ENCODE measurements at places on chromosomes 3 and 15. TPM values are rescaled to one million over a fixed set of nuclear protein-coding genes. Genes with fewer than 3 reads are reported as not detected.

The TMEM108 gene
- 95.9 TPM for polyA plus RNA-seq

The JAGN1 gene
- 21.2 TPM for polyA plus RNA-seq

The CAMP gene
- polyA plus RNA-seq: not detected

The PLCB2 gene
- 3.9 TPM for polyA plus RNA-seq

The OR5K2 gene
- polyA plus RNA-seq: not detected

The GOLGA8S gene
- not detected for polyA plus RNA-seq

The REC114 gene
- not detected for polyA plus RNA-seq

The CCR3 gene
- not detected for polyA plus RNA-seq

The ACKR4 gene
- polyA plus RNA-seq: not detected
